ENCODE measurements at places on chromosomes 3 and 15.

DNA sequence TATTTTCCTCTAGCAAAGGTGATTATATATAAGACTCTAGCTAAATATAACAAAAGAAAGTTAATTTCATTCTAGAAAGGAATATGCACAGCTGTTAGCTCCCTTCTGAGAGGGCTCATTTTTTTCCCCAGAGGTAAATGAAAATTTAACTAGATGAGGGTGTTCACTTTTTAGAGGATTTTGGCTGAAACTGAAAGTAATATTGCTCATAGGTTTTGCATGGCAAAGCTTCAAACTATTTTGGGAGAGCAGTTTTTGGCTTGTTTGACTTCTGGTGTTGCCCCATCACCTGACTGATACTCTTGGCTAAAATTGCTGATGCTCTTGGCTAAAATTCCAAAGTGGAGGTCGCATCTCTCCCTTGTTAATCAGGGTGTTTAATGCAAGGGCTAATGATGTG is 311.9 kb downstream of the EDEM1 start:
- no peak for DNase-seq

DNA sequence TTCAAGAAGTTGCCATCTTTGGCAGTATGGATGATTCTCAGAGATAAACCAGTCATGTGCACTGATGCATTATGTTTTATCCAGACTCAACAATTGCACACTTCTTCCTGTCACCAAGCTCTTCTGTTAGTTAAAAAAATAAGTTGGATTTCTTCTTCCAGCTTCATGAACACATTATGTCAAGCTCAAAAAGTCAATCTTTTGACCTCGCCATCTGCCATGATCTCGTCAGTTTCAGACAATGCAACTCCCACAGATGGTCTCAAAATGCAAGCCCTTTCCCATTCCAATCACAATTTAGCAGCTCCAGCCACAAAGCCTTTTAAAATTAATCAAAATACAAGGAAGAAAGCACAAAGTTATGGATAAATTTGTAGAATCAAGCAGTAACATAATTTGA is 42.8 kb downstream of the TFDP2 start:
- DNase-seq, result peak; percentile 83

- no peak for DNase-seq
These were observed 329.7 kb upstream of the KCNMB2 start for GRCh38 chr3:178206521-178206920.

GRCh38 chr15:90638963-90639362 is 78.2 kb upstream of the BLM start:
- no peak for DNase-seq

GRCh38 chr15:36887214-36887961 is 213.0 kb downstream of the MEIS2 start:
- DNase-seq, result no peak

GRCh38 chr3:40068636-40069035 is 240.9 kb upstream of the EIF1B start:
- no peak for DNase-seq

- no peak for DNase-seq
These were observed 10.3 kb upstream of the DNAJC13 start for GRCh38 chr3:132407025-132407424.

DNA sequence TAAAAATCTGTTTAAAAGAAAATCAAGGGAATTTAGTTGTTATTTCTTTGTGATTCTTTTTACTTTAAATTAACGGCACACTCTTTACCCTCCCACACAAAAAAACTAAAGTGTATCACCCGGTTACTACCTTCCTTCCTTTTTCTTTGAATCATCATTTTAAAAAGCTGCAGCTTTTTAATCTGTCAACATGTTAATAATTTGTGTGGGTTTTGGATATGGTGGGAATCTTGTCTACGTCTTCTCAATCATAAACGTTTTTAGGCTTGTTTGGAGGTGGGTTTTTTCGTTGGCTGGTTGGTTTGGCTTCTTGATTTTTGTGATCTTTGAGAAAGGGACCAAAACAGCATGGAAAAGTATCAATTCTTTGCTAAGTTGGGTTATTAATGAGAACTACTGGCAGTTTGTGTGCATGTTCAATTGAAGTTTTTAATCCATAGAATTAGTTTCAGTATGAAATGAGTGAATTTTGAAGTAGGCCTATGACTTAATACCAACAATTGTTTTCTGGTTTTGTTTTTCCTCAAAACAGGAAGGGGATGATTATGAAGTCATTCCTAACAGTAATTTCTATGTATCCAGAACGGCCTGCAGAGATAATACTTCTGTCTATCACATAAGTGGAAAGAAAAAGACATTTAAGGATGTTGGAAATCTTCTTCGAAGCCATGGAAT is 4.5 kb downstream of the SMC4 start:
- DNase-seq, result no peak

- no peak for DNase-seq
These were observed 344 bp downstream of the LINS1 start for GRCh38 chr15:100601617-100602063.

- peak; percentile 2 for DNase-seq
These were observed 22.4 kb downstream of the TMC3 start for GRCh38 chr15:81351651-81352050.

DNA sequence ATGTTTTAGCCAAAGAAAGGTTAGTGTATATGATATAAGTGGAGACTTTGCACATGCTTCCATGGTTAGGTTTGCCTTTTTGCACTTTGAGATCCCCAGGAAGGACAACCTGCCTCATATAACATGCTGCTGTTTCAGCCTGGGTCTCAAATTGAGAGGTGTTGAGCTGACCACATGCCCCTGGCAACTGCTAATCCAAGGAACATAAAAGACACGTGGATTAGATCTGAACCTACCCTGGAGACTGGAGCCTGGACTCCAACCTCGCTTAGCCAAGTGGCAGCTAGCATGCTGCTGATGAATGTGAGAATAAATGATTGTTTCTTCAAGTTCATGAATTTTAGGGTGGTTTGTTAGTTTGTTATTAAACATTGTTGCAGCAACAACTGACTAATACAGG is 301.8 kb upstream of the TBC1D5 start:
- DNase-seq, result no peak

- DNase-seq, result no peak
These were observed 1.7 kb downstream of the PKM start for GRCh38 chr15:72229076-72229946.

- no peak for DNase-seq
These were observed 26.0 kb downstream of the TCF12 start for GRCh38 chr15:56944485-56944884.

GRCh38 chr3:195224980-195225580 is 45.9 kb downstream of the XXYLT1 start:
- no peak for DNase-seq

GRCh38 chr3:34727700-34728099 is 911.6 kb upstream of the ARPP21 start:
- no peak for DNase-seq

- DNase-seq, result no peak
These were observed 33.2 kb downstream of the SLC25A26 start for GRCh38 chr3:66253790-66254620.
